ENCODE measurements at places on chromosomes 6 and 20. TPM values are rescaled to one million over a fixed set of nuclear protein-coding genes. Genes with fewer than 3 reads are reported as not detected.

DNA sequence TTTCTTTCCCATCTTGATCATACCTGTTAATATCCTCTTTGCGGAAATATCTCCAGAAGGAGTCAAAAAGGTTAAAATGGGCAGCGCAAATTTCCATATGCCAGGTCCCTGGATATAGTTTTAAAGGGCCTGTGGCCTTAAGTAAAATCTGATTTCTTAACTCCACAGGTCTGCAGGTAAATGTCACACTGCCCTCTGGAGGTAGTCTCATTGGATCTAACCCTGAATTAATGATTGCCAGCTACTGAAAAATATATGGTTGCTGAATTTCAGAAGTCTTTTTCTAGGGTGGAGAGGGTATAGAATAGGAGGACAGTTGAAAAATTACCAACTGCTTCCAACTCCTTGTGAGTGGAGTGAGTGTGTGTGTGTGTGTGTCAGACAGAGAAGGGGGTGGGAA lies 8.5 kb downstream of the MOXD1 start:
- DNase-seq: no peak

GRCh38 chr6:169168302-169168630 lies 85.4 kb downstream of the THBS2 start:
- peak; percentile 43 for DNase-seq

GRCh38 chr6:133300896-133301295 lies 59.7 kb downstream of the EYA4 start:
- DNase-seq: no peak

The SLCO4A1 gene
- 48.8 TPM for total RNA-seq

The HSPA12B gene
- not detected for total RNA-seq

DNA sequence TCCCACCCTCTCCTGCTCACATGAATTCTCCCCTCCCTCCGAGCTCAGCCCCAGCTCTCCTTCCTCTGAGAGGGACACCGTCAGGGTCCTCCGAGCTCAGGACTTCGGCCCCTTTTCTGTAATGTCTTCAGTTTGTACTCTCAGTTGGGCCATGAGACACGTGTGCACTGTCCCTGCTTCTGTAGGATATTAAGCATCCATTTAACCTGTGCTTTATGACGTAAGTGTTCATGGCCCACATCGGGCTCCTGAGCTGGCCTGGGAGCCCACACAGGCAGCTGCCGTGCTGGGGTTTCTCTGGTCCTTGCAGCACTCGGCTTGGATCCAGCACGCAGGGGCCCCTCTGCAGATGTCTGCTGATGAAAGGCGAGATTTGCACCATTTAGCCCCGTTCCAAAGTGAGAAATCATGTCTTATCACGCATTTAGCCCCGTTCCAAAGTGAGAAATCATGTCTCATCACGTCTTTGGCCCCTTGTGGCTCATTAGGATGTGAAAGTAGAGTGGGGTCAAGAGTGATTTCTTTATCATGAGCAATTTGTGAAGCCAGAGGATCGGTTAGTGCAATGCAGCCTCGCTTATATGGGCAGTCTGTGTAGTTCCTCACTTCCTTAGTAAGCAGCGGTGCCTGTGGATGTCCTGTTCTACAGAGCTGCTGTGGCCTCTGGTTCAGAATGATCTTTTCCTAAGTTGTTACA lies 25.3 kb downstream of the DUSP22 start:
- no peak for DNase-seq

The EYS gene
- total RNA-seq: 0.50 TPM

The CTSA gene
- 83.5 TPM for total RNA-seq

Data from A673 (cell line).